ENCODE measurements at places on chromosomes 16 and 17.

DNA sequence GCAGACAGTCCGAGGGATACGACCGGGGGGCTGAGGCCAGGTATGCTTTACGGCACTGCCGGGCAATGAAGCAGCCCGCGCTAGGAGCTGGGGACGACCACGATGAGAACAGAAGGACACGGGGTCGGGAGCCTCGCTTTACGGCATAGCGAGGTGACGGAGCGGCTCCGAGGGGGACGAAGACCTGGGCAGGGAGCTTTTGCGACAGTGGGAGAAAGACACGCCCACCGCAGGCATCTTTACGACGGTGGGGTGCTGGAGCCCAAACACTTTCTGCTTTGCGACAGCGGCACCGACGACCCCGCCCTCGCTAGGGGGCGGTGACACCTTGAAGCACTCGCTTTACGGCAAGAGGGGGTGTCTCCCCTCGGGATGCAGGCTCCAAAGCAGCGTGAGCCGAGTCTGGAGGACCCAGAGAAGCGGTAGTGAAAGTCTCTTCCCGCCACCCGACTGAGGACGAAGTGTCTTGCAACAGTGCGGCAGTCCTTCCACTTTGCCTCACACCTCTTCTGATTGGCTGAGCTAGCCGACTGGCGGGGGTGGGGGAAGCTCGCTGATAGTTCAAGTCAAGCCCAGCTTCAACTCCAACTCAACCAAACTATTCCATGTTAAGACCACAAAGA lies 350 bp upstream of the NEURL4 start:
- peak; percentile 95 for DNase-seq

DNA sequence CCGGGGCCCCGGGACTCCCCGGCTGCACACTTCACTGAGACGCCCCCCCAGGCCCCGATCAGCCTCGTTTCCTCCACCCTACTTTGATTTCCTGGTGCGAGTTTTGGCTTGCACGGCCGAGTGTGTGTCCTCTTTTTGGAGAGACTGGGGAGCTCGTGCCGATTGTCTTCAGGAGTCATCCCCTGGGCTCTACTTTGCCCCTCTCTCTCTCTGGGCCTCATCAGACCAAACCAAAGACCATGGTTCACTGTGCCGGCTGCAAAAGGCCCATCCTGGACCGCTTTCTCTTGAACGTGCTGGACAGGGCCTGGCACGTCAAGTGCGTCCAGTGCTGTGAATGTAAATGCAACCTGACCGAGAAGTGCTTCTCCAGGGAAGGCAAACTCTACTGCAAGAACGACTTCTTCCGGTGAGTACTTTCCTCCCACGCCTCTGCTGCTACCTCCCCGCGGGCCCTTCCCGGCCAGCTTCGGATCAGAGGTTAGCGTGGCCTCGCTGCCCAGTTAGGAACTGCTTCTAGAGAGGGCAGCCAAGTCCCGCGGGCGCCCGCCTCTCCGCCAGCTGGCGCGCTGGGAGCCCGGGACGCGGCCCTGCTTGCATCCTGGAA lies 787 bp downstream of the LHX1 start:
- no peak for DNase-seq

DNA sequence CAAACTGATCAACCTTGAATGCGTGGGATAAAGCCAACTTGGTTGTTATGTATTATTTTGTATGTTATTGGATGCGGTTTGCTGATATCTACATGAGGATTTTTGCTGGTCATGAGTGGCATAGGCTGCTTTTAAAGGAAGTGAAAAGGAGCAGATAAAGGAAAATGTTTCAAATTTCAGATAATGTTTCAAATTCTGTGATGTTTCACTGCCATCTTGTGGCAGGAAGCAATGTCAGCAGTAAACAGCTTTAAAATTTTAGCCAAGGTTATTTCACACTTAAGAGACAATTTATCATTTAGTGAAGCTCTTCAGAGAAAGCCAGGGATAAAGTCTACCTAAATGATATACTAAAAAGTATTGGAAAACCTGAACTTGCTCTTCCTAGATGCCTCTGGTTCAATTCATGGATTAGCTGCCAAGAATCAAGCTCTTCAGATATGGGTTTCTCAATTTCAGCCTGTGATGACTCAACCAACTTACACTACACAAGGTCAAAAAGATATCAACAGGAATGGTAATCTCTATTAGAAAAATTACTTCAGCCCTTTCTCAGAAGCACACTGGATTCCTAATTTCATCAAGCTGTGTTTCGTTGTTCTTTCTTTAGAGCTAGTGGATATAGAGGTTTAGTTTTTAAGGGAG lies 136.0 kb upstream of the C17orf78 start:
- no peak for DNase-seq

- no peak for DNase-seq
These were observed 14.5 kb upstream of the GPRC5C start for GRCh38 chr17:74417178-74418045.

- no peak for DNase-seq
These were observed 338.7 kb downstream of the GRIN2A start for GRCh38 chr16:9843424-9844018.

Data from KG1 (cell line).